Bronchus fibroblast of lung (primary cell): ENCODE measurements at places on chromosomes 3 and 15. TPM values are rescaled to one million over a fixed set of nuclear protein-coding genes. Genes with fewer than 3 reads are reported as not detected.

Gene GMNC
- not detected in 2 replicates for total RNA-seq

Gene FANCD2OS
- not detected in 2 replicates for total RNA-seq

Gene WDR76
- total RNA-seq: 26.9 and 27.9 TPM in 2 replicates

Gene A4GNT
- total RNA-seq: not detected in 2 replicates

Gene ZPLD1
- total RNA-seq: not detected in 2 replicates

Gene CPN2
- not detected in 2 replicates for total RNA-seq

Gene GOLGA8G
- not detected in 2 replicates for total RNA-seq

Gene GOLGA6D
- not detected in 2 replicates for total RNA-seq

Gene AADACL2
- total RNA-seq: not detected in 2 replicates

Gene SAXO2
- under 0.01 and 0.50 TPM in 2 replicates for total RNA-seq

Gene GPR27
- not detected in 2 replicates for total RNA-seq

Gene ATRIP
- 8.1 and 9.4 TPM in 2 replicates for total RNA-seq

Gene CFAP100
- total RNA-seq: not detected in 2 replicates

Gene SPATA12
- total RNA-seq: under 0.01 and 0.15 TPM in 2 replicates

Gene MKRN2
- 37.0 and 41.9 TPM in 2 replicates for total RNA-seq

Gene MRPS11
- total RNA-seq: 29.4 and 34.5 TPM in 2 replicates

Gene GPR149
- total RNA-seq: not detected in 2 replicates

Gene ZBED2
- not detected in 2 replicates for total RNA-seq

Gene ADAMTS17
- total RNA-seq: under 0.01 and 0.30 TPM in 2 replicates
